CD14-positive monocyte (primary cell): ENCODE measurements at places on chromosomes 2 and 18.

GRCh38 chr2:210428393-210429179 is 48.0 kb downstream of the LANCL1 start:
- no peak for DNase-seq

DNA sequence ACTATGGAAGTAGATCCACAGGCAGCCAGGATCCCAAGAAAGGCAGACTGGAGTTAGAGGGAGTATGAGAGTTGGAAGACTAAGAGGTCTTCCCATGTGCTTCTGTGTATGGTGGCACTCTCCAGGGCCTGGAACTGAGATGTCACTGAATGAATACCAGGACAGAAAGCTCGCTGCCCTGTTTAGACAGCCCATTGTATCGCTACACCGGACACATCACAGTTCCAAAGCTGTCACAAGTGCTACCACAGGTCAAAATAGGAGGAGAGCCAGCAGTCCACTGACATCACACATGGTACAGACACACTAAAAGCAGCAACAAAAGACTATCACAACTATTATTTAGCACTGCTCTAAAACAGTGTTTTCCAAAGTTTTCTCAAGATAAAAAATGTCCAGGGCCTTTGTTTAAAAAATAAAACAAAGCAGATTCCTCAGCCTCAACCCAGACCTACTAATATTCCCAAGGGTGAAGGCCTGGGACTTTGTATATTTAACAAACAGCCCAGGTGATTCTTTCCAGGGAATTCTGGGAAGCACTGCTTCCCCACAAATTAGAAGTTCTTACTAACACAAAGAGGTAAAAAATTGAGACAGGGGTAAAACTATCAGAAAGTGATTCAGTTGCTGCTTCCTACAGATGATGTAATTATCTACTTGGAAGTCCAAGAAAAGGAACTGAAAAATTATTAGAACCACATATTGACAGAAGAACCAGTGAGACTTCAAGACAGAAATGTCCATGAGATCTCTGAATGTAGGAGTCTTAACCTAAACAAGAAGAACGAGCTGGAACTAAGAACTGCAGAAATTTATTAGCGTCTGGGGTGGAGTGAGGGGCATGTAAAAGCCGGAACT is 116.0 kb downstream of the DTNB start:
- DNase-seq = peak; percentile 69

GRCh38 chr18:52289392-52289791 is 50.6 kb upstream of the DCC start:
- DNase-seq = no peak

- DNase-seq = no peak
Measured at GRCh38 chr2:121529439-121530211, 1.1 kb upstream of the RNU4ATAC start.

DNA sequence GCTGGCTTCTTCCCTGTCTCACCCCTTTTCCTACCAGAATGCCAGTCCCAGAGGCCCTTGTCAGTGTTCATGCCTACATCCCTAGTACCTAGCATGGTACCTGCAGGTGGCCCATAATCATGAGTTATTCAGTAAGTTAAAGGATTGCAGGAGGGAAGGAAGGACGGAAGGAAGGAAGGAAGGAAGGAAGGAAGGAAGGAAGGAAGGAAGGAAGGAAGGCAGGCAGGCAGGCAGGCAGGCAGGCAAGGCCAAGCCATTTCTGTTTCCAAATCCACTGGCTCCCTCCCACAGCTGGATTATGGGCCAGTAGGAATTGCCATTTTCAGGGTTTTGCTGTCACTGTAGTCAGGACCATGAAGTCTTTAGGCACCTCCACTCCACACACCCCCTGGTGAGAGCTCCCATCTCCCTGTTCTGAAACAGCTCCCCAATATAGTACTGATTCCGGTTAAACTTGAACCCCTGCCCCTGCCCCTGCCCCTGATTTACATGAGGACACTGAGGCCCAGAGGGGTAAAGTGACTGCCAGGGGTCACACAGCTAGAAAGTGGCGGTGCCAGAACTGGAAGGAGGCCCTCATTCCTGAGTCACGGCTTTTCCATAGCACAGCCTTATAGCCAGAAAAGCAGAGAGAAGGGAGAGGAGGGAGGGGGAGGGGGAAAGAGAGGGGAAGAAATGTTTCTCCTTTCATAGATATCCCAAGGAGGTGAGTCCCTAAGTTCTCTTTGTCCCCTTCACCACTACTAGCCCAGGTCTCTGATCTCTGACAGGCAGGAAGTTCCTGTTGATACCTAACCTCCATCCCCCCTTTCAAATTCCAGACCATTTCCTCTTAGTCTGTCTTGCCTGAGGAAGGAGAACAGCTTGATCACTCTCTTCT is 12.2 kb upstream of the TNS1 start:
- DNase-seq = no peak

DNA sequence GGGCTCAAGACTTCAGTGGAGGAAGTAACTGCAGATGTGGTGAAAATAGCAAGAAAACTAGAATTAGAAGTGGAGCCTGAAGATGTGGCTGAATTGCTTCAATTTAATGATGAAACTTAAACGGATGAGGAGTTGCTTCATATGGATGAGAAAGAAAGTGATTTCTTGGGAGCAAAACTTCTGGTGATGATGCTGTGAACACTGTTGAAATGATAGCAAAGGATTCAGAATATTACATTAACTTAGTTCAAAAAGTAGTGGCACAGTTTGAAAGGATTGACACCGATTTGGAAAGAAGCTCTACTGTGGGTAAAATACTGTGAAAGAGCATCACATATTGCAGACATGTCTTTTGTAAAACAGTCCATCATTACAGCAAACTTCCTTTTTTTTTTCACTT is 638.0 kb downstream of the NYAP2 start:
- peak; percentile 51 for DNase-seq

DNA sequence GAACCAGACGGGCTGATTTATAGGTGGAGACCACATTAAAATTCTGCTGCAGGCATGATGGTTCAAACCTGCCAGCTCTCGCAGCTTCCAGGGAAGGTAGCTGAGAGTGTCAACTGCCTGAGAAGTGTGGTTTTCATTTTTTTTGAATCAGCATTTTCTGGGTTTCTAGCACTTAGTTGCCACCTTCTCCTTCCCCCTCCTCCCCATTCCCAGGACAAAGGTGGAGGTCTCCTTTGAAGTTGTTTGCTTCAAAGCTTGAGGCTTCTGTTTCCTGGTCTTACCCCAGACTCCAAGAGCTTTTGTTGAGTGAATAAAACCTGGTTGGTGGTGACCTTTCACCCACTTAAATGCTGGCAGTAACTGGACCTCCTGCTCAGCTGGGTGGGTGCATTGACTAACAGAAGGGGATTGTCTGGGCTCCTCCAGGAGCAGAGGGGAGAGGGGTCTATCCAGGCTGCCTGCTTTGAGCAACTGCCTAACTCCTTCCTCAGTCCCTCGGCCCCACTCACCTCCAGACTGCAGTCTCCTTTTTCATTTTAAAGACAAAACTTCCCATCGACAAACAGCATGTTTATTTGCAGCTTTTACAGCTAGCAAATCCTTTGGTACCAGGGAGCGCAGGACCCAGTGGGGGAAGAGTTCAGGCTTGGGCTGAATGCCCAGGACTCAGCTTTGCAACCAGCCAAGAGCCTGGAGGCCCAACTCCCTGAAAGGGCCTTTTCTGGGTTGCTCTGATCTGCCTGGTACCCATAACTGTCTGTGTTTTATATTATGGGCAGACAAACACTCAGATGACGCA is 3.5 kb downstream of the RHOB start:
- DNase-seq = no peak

- DNase-seq = no peak
Measured at GRCh38 chr2:30404319-30405259, 42.5 kb upstream of the LCLAT1 start.

DNA sequence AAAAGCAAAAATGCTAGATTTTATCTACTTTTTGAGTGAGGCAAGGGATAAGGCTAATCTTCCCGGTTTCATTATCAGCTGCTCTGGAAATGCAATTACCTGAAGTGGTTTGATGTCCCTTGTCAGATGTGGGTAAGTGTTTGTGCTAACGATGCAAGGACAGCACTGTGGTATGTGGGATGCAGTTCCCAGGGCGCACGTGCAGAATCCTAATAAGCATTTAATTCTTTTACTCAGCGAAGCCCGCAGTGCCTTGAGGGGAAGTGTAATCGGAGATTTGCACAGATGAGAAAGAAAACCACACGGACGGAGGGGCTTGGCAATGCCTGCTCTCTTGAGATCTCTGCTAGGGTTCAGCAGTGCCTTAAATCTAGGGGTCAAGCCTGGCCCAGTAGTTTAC is 108.5 kb upstream of the LYPD6 start:
- DNase-seq = no peak

DNA sequence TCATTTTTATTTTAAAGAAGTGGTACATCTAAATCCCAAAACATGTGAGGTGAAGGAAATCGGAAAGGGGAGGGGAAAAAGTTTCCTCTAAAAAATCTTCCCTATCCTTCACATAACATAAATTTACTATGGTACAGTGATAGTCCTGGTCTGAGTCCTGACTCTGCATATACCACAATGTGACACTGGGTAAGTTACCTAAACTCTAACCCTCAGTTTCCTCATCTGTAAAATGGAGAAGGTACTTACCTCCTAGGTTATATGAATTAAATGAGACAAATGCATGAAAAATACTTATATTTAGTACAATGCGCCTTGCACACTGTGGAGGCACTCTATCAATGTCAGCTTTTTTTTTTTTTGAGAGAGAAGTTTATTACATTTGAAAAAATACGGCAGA is 42.3 kb downstream of the TRAK2 start:
- no peak for DNase-seq

GRCh38 chr2:37550190-37550589 is 121.3 kb downstream of the CDC42EP3 start:
- DNase-seq = peak; percentile 17

DNA sequence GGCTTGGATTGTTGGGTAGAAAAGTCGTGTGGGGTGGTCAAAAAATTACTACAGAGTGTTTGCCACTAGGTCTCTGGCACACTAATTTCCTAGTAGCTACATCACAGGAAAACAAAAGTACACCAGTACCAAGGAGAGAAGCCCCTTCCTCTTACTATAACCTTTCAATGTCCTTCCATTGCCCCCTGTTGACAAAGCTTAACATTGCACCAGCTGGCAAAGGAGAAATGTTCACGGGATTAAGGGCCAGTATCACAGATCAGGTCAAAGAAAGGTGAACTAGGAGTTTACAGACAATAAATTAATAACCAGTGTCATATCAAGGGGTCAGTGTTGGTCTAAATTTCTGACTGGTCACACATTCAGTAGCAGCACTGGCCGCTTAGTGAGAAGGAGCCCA is 1139.6 kb upstream of the FAM98A start:
- no peak for DNase-seq

DNA sequence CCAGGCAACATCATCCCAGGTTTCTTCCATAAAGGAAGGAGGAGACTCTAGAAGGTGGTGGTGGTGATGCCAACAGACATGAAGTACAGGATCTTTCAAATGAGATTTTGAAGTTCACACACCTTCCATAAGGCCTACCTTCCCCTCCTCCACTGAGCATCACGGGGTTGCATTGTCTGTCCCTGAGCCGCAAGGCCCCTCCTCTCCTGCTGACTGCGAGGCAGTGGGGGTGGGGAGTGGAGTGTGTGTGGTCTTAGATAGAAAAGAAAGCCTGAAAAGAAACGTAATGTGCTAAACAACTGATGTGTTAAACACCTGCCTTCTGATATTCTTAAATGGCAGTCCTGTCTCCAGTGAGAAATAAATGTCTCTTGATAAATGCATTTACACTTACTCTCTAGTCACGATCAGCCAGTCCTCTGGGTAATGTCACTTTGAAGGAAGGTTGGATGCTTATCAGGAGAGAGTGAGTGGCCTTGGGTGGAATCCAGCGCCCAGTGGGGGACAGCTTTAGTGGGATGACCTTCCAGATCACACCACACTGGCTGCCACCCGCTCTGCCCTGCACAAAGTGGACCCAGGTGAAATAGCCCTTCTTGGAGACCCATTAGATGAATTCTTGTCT is 5.5 kb upstream of the SCYGR5 start:
- no peak for DNase-seq

GRCh38 chr2:195505701-195506100 is 151.3 kb upstream of the SLC39A10 start:
- no peak for DNase-seq

- DNase-seq = no peak
Measured at GRCh38 chr2:179059026-179059700, 9.2 kb upstream of the CCDC141 start.

GRCh38 chr2:127389778-127390435 is 2.1 kb upstream of the MAP3K2 start:
- peak; percentile 78 for DNase-seq

- no peak for DNase-seq
Measured at GRCh38 chr2:231057590-231057989, 923 bp downstream of the PSMD1 start.

GRCh38 chr2:24209389-24210105 is 34.7 kb downstream of the FAM228A start:
- no peak for DNase-seq

GRCh38 chr2:239361311-239361642 is 39.5 kb downstream of the HDAC4 start:
- no peak for DNase-seq

- DNase-seq = no peak
Measured at GRCh38 chr2:31475692-31476091, 61.1 kb upstream of the XDH start.

GRCh38 chr2:239444626-239445577 is 44.1 kb upstream of the HDAC4 start:
- DNase-seq = no peak

GRCh38 chr2:234674781-234675201 is 177.9 kb upstream of the ARL4C start:
- no peak for DNase-seq

- DNase-seq = no peak
Measured at GRCh38 chr18:75344615-75345014, 82.9 kb downstream of the SMIM21 start.

- no peak for DNase-seq
Measured at GRCh38 chr18:9449600-9450414, 25.5 kb upstream of the RALBP1 start.

GRCh38 chr2:99775585-99775984 is 285.8 kb upstream of the REV1 start:
- no peak for DNase-seq

- no peak for DNase-seq
Measured at GRCh38 chr2:224039080-224039769, at the start of gene SERPINE2. SERPINE2 (minus strand) TSS chr2:224039286; CDS start chr2:224001900, 37,386 bp downstream.

DNA sequence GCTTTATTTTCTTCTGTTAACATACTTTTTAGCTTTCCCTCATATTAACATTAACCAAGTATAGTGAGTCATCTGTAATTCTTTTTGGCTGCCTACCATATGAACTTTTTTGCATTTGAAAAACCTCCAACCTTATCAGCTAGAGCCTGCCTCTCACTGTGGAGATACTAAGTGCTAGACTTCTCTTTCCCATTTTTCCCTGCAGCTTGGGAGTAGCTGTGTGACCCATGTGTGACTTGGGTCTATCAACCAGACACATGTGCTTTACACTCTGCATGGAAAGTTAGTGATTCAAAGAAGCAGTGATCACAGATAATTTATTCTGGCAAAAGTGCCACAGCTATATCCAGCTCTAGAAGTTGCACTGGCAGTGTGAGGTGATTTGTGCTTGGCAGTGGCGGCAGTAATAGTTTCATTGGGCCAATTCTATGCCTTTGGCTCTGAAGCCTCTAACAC is 36.3 kb downstream of the PREPL start:
- no peak for DNase-seq
